LNCaP clone FGC (cell line): ENCODE measurements at places on chromosomes 7 and 10.

DNA sequence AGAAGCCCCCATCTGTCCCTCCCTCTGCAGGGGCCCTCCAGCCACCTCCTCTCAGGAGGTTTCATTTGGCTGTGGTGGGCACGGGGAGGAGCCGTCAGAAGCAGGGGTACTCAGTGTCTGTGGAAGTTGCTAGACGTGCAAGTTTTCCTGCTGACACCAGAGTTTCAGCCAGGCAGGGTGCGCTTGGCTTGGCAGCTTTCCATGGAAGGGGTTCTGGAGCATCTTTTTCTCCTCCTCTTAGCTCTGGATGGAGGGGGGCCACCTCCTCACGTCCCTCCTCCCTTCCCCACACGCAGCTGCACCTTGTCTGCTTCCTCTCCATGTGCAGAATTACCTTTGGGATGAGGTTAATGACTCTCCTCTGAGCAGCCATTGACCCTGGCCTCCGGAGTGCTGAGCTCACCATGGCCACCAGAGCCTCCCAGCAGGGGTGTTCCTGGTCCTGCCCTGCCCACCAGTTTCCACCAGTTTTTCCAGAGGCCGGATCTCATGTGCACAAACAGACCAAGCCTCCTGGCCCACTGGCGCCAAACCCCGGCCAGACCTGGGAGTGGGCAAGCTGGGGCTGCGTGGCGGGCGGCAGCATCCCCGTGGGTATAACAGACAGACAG, 579.8 kb upstream of the FOXK1 start:
- DNase-seq: no peak

DNA sequence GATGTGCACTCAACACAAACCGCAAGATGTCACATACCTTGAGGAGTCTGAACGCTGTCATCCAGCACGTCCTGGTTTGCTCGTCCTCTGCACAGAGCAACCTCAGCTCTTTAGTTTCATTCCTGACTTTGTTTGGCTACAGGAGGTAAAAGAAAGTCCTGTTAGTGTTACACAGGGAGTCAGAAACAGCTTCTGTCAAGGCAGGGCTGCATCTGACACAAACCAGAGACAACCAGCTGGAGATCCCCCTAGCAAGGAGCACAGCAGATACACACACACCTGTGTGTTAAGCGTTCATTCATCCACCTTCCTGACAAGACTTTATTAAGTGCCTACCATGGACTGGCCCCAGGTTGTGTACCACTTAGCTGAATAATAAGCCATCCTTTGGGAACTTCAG, 47.5 kb upstream of the DDC start:
- no peak for DNase-seq

- DNase-seq: no peak
These were observed 46.3 kb upstream of the RNF216 start for GRCh38 chr7:5827755-5828154.

DNA sequence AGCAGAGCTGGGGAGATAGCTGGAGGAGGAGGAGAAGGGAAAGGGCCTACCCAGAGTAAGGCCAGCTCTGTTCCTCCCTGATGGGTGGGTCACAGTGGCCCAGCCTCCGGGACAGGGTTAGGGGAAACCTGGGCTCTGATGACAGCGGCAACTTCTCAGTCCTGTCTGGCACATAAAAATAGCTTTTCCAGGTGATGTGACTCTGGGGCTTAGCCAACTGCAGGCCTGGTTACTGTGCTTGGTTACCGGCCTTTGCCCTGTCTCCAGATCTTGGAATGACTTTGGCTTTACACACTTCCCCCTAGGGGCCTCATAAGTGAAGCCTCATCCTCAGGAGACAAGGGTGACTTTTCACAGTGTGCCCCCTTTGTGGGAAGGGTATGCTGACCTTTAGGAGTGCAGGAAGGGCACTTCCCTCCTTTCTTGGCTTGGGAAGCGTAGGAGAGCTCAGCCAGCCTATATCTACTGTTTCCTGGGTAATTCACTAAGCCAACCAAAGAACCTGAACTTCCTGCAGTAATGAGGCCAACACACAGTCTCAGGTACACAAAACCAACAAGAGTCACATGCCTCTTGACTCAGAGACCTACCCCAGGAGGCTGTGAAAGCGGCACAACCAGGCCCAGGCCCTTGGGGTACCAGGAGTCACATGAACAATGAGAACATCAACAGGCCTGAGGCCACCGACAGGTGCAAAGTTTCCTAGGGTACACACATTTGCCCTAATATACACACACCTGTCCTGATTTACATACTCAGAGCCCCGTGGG, 11.7 kb upstream of the HILPDA start:
- DNase-seq: no peak

GRCh38 chr7:156435486-156436231, 204.9 kb upstream of the RNF32 start:
- DNase-seq: no peak

DNA sequence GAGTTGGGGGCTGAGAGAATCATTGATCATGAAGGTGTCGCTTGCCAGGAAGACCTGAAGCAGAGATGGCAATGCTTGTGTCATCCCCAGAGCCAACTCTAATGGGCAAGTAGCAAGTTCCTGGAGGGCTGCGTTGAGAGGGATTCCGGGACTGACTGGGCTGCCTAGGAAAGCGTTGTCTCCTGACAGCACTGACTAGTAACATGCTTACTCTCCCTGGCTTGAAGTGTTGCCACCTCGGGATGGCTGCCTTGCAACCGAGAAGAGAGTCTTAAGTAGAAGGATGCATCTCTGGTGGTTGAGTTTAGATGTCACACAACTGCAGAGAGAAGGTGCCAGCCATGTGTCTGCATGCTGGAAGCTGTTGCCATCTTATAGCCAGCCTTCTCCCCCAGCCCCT, 453.4 kb downstream of the PLXNA4 start:
- no peak for DNase-seq

DNA sequence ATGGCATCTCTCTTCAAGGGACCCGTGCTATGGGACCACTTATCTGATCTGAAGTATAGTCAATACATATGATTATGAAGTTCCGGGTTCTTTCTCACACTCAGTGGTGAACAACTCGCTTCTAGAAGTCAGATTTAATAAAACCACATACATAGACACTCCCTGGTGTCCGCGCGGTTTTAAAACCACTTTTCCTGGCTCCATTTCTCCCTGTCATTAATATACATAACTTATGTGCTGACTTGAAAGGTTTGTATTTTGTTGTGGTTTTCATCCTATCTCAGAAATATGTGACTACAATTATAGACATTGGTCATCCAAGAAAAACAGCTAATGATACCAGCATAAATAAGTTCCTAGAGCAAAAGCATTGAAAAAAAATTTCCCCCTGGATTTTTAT, 34.0 kb downstream of the SVIL start:
- no peak for DNase-seq

DNA sequence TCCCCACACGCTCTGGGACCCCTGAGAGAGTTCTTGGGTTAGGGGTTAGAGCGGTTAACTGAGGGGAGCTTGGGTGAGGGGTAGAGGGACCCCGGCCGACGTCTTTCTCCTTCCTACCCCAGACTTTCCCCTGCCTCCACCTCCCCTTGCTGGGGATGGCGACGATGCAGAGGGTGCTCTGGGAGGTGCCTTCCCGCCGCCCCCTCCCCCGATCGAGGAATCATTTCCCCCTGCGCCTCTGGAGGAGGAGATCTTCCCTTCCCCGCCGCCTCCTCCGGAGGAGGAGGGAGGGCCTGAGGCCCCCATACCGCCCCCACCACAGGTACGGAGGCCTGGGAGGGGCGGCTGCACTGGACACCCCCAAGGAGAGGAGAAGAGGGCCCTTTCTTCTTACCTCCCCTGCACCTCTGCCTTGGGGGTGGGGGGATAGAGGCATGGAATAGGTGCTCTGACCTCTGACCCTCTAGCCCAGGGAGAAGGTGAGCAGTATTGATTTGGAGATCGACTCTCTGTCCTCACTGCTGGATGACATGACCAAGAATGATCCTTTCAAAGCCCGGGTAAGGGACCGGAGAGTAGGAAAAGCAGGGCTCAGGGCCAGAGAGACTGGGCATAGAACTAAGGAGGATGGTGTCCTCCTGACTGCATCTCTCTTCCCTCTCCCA, 1.1 kb downstream of the ZYX start:
- DNase-seq: no peak

DNA sequence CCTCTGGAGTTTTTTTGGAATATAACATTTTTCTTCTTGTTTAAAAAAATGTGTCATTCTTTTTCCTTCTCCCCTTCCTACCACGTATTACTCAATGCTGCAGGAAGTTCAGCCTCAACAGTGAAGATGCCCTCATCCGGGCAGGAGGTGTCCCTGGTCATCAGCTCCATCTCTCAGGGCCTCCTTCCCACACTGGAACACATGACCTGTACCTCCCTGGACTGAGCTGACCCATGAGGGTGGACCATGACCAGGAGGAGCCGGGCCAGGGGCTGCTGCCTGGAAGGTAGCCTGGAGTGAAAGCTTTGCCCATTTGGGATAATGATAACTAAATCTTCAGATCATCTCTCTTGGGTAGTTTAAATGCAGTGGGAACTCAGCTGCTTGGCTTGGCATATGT, 316.5 kb upstream of the ZMIZ1 start:
- no peak for DNase-seq

DNA sequence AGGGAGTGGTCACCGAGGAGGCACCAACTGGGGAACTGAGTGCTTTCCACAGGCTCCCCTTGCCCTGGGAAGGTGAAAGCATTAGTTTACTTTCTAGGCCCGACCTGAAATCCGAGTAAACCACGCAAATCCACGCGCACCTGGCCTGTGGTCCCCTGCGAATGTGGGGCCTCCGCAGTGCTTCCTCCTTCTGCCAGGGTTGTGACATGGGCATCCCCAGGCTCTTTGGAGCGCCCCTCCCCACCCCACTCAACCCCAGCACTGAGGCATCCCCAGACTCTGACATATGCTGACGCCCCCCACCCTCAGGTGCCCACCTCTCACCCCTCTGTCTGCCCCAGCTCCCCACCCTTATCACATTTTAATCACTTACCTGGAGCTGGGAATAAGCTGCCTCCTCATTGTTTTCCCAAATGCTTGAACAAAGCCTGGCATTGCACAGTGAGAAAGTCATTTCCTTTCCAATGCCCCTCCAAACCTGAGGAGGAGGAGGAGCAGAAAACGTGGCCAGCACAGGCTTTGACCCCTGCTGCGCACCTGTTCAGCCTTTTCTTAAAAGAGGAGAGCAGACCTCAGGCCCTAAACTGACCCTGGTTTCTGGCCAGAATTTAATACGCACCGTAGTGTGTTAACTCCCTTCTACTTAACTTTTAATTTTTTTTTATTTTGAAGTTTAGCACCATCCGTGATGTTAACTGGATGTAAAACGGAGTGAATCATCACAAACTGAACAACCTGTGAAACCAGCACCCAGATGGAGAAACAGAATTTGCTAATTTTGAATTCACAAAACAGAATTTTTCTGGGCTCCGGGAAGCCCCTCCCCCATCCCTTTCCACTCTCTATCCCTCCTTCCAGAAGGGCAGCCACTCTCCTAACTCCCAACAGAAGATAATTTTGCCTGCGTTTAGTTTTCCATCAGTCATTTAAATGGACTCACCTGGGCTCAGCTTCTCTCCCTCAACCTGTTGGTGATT, 129.4 kb downstream of the WDR11 start:
- DNase-seq: no peak

DNA sequence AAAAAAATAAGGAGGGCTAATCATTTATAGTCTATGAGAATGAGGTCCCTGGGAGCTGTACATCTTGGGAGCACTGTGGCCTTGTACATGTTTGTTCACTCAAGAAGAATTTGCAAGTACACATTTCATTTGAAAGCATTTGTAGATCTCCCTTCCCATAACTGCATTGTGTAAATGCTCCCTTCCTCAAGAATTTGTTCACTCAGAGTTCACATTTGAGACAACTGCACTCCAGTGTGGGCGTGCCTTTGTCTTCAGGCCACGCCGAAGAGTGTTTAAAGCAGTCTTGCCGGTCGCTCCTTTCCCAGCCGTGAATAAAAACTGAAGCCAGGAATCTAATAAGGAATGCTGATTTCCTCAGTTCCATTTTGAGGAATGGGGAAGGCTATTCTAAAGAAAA, 291.1 kb upstream of the LYZL1 start:
- DNase-seq: no peak
